ENCODE measurements at places on chromosomes 12 and 14.

DNA sequence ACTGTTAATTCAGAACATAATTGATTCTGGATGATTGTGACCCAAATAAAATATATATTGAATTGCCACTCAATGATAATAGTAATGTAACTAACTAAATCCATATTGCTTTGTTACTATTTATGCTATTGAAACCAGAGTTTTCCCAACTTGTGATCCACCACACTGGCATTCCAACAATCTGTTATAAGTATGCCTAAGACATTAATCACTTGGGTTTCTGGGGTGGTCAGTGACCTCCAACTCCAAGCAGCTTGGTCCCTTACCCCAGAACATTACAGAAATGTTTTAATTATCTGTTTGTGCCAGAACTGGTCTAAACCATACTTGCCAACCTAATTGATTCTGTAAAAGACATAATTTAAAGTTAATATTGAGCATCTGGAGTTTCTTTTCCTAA lies 14.6 kb downstream of the CAPS2 start:
- DNase-seq = no peak

- DNase-seq = no peak
Observed at GRCh38 chr12:126171937-126172559, 1106.8 kb downstream of the AACS start.

- no peak for DNase-seq
Observed at GRCh38 chr12:109611223-109611622, 37.6 kb downstream of the MVK start.

DNA sequence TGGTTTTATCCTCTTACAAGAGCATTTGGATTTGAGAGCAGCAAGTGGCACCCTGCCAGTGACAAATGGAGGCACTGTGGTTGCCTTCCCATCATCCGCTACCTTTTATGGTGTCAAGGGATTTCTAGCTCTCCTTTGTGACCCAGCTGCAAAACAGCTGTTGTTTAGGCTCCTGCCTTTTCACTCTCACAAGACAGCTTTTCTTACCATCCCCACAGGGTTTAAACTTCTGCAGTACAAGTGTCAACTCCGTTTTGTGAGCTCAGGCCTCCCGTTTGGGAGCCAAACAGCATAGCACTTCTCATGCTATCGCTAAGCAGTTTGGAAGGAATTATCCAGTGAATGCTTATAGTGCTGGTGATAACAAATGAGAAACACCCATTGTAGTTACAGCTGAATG lies 331.4 kb downstream of the TMTC2 start:
- DNase-seq = no peak

DNA sequence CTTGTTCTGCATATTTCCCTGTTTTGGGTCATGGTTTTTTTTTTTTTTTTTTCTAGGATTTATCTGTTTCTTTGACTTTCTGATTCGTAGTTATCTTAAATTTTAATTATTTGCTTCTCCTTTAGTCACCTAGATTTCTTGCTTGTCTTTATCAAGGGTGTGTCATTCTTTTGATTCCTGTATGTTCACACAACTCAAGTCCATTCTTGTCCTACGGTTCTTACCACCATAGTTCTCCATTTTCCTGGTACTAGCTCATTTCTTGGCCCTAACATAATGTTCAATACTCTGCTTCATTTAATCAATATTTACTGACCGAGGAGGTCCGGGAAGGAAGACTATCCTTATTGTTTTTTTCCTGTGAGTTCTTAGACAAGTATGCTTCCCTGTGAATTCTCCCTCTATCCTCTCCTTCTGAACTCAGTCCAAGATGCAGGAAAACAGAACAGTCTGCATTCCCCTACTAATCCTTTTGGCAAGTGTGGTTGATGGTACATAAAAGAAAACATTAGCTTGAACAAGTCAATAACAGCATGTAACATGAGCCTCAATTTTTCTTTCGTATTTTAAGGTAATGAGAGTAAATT lies 1346.4 kb upstream of the SEL1L start:
- DNase-seq = no peak

DNA sequence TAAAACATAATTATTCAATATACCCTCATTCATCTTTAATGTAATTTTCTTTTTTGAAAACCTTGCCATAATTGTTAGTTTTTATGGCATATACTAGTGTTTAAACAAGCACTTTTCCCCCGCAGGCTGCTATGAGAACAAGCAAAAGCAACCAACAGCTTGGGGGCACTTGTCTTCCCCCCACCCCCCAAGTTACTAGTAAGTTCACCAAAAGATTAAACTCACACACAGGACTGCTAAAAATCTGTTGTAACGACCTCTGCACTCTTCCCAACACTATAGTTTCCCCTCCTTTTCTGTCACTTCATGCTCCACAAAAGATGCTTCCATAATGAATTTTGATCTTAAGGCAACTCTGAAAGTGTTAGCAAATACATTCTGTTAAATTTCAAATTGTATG lies 474.9 kb upstream of the SOX5 start:
- DNase-seq = no peak

- DNase-seq = no peak
Observed at GRCh38 chr12:17992002-17992656, 97.9 kb downstream of the RERGL start.

DNA sequence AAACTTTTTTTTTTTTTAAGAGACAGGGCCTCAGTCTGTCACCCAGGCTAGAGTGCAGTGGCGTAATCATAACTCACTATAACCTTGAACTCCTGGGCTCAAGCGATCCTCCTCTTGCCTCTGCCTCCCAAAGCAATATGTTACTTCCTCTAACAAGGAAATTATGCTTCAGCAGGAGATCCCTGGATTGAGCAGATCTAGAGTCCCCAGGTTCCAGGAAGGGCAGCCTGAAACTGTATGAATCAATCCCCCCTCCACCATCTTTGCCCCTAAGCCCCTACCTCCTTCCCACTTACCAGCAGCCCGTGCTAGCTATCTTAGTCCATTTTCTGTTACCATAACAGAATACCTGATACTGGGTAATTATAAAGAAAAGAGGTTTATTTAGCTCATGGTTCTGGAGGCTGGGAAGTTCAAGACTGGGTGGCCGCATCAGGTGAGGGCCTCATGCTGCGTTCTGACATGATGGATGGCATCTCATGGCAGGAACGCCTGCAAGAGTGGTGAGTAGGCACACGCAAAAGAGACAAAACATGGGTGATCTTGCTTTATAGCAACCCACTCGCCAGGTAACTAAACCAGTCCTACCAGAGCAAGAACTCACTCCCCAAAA lies 5.0 kb downstream of the TAMALIN start:
- DNase-seq = no peak

DNA sequence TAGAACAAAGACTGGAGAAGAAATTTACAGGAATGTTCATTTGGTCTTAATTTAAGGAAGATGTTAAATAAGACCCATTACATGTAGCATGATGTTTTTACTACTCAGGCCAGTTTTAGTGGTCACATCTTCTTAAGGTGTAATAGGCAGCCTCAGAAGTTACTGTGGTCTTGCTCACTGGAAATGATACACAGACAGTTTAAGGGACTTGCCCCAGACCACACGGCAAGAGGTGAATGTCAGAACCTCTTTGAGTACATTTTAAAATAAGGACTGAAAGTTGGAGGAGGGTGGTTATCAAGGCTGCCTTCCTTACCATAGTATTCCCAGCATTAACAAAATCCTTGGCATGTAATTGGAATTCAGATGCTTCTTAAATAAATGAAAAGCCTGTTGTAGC lies 37.9 kb downstream of the LRRK2 start:
- DNase-seq = no peak

DNA sequence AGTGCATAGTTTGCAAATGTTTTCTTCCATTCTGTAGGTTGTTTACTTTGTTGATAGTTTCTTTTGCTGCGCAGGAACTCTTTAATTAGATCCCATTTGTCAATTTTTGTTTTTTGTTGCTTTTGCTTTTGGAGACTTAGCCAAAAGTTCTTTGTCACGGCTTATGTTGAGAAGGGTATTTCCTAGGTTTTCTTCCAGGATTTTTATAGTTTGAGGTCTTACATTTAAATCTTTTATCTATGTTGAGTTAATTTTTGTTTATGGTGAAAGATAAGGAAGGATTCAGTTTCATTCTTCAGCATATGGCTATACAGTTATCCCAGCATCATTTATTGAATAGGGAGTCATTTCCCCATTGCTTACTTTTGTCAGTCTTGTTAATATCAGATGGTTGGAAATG lies 51.9 kb downstream of the SYNE2 start:
- DNase-seq = no peak

DNA sequence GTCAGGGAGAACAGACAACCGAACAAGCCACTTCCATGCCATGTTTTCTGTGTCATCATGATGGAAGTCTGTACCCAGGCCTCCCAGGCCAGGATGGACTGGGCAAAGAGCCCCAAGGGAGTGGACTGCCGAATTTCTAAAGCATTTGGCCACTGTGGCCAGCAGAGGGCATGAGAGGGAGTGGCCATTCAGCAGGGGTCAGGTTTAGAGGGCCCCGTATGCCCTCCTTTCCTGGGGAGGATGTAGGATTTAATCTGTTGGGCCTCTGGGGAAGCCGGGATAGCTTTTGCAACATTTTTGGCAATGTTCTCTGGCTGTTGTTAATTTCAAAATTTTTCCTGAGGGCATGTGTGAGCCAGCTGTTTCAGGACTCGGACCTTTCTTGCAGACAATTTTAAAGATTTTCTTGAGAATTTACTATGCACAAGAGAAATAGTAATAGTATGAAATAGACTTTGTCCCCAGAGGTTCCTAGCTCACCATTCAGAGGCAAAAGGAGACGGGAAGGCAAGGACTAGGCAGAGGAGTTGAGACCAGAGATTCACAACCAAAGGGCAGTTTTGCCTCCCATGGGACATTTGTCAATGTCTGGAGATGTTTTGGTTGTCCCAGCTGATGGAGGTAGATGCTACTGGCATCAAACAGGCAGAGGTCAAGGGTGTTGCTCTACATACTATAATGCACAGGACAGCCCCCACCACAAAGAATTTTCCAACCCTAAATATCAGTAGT lies 18.0 kb downstream of the ACACB start:
- DNase-seq = no peak

Data from stimulated activated CD8-positive, alpha-beta memory T cell treated with anti-CD3 and anti-CD28 coated beads, Interleukin-4, amount 100 ng/mL, for 4 hours (primary cell).